ENCODE measurements at places on chromosomes 3 and 15.

- DNase-seq: no peak
Observed at GRCh38 chr15:46293550-46293949, 658.7 kb downstream of the SQOR start.

GRCh38 chr15:95574053-95574452 lies 756.4 kb upstream of the NR2F2 start:
- DNase-seq: no peak

GRCh38 chr3:7709376-7710082 lies 792.1 kb upstream of the LMCD1 start:
- DNase-seq: no peak

DNA sequence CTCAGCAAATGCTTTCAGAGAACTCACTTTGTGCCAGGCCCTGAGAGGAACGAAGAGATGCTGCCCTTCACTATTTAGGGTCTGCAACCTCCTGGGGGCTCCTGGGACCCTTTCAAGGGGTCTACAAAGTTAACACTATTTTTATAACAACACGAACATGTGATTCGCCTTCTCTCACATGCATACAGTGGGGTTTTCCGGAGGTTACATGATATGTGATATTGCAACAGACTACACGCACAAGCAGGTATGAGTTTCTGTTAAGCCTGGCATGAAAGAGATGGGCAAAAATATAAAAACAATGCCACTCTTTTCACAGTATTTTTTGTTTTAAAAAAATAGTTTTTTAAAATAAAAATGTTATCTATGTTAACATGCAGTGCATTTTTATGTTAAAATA lies 10.3 kb downstream of the STARD5 start:
- no peak for DNase-seq

GRCh38 chr3:14880447-14881106 lies 61.8 kb downstream of the FGD5 start:
- no peak for DNase-seq

- DNase-seq: peak; percentile 24
Observed at GRCh38 chr15:69414701-69415167, 585 bp downstream of the KIF23 start.

GRCh38 chr3:117404141-117404540 lies 694.6 kb downstream of the TUSC7 start:
- no peak for DNase-seq

DNA sequence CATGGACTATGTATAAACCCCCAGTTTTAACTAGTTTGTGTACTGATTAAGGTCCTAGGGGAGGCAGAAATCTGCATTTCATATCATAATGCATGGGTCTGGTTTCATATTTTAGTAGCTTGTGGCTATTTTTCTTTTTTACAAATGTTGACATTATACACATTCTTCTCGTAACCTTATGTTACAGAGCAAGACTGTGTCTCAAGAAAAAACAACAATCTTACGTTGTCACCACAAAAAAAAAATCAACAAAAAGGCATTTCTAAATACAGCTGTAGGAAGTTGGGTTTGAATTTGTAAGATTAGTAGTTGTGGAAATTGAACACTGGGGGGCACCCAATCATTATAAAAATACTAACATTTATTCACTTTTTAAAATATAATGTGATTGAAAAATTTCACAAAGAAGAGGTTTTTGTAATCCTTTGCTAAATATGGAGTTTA lies 17.9 kb downstream of the SERP1 start:
- DNase-seq: no peak

GRCh38 chr15:48823237-48823636 lies 12.4 kb upstream of the CEP152 start:
- DNase-seq: peak; percentile 27

- no peak for DNase-seq
Observed at GRCh38 chr3:129317848-129318247, 39.2 kb downstream of the HMCES start.

Data from neuronal stem cell (in vitro differentiated cells).